ENCODE measurements at places on chromosomes 12 and 14.
A peak's percentile ranks its signal among the peaks of the same experiment; 100 is the strongest.

- no peak for DNase-seq
Observed at GRCh38 chr12:95674631-95675030, 115.9 kb downstream of the NTN4 start.

DNA sequence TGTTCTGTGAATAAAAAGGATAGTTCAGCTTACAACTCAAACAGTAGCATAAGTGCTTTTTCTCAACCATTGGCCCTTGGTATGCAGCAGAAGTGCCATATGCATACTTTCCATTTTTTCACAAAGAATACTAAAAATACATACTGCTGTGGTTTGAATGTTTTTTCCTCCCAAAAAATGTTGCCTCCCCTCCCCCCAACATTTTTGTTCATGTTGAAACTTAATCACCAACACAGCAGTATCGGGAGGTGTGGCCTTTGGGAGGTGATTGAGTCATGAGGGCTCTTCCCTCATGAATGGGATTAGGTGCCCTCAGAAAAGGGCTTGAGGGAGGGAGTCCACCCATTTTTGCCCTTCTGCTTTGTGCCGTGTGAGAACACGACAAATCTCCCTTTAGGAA, 198.6 kb downstream of the ESR2 start:
- DNase-seq = peak; percentile 65

GRCh38 chr12:90199006-90199405, 490.4 kb upstream of the ATP2B1 start:
- no peak for DNase-seq

DNA sequence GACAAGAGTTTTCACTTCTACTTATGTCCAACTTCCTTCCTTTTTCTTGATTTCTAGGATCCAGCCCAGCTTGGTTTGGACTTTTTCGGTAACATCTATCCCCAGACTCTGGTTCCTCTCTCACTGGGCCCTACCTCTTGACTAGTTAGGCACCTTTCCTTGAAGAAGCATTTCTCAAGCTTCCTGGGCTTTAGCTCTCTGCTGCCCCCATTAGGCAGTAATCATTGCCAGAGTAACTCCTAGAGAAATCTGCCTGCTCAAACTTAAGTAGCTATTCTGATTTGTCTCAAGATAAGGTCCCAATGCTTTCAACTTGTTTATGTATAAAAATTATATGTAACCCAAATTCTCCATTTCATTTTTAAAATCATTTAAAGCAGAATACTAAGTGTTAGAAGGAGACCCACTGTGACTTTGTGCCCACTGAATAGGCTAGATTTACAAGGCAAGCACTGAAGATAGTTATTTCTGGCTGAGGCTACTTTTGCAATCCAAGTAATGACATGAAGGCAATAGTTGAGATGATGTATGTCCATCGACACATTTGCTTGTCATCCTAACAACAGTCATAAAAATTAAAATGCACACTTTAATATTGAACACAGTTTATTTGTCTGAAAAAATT, 275.0 kb upstream of the G2E3 start:
- DNase-seq = no peak

GRCh38 chr14:69101331-69101826, 51.5 kb downstream of the DCAF5 start:
- peak; percentile 42 for DNase-seq

DNA sequence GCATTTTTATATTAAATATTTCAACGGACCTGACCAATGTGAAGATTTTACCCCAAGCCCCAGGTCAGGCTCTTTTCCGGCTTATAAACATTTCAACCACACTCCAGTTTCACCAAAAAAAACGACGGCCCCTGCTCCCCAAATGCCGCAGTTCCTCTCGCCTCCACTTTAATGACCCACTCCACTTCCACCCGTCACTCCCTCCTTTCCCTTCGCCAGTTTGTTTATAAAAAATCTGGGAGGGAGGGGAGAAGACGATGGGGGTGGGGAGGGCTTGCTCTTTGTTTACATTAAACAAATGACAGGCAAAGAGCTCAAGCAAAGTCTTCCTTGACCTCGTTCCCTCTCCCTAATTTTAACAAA, 5.4 kb downstream of the SIX6 start:
- DNase-seq = no peak

DNA sequence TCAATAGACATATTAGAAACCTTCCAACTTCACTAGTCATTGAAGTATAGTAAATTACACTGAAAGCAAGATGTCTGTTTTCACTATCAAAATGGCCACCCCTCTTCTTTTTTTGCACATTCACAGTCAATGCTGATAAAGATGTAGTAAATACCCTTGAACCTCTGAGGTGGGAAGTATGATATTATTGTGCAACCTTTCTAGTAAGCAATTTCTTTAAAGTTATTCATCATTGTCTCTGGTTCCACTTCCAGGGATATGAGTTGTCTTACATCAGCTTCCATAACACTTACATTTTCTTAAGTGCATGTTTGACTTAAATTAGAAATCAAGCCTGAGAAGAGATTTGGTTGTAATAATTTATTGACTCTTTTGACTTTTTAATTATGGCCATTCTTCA, 453.9 kb upstream of the MGAT4C start:
- no peak for DNase-seq

GRCh38 chr12:116087962-116088361, 189.5 kb downstream of the MED13L start:
- DNase-seq = no peak

- no peak for DNase-seq
Observed at GRCh38 chr12:119343130-119343529, 8.6 kb downstream of the CCDC60 start.

Measured in AG04449 (cell line).